ENCODE measurements at places on chromosomes 1 and 21.
A peak's percentile ranks its signal among the peaks of the same experiment; 100 is the strongest.

DNA sequence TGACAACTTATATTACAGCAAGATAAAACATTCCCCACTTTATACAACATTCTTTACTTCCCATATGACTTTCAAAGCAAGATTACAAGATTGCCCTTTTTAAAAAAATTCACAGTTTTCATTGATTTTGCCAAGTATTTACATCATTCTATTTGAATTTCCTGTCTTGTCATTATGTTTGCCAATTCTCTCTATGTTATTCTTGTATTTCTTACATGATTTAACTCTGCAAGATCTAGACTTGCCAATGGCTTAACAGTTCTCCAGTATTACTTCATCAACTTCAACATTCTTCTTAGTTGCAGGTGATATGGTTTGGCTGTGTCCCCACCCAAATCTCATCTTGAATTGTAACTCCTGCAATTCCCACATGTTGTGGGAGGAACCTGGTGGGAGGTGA is 31.6 kb downstream of the FMO4 start:
- no peak for DNase-seq

DNA sequence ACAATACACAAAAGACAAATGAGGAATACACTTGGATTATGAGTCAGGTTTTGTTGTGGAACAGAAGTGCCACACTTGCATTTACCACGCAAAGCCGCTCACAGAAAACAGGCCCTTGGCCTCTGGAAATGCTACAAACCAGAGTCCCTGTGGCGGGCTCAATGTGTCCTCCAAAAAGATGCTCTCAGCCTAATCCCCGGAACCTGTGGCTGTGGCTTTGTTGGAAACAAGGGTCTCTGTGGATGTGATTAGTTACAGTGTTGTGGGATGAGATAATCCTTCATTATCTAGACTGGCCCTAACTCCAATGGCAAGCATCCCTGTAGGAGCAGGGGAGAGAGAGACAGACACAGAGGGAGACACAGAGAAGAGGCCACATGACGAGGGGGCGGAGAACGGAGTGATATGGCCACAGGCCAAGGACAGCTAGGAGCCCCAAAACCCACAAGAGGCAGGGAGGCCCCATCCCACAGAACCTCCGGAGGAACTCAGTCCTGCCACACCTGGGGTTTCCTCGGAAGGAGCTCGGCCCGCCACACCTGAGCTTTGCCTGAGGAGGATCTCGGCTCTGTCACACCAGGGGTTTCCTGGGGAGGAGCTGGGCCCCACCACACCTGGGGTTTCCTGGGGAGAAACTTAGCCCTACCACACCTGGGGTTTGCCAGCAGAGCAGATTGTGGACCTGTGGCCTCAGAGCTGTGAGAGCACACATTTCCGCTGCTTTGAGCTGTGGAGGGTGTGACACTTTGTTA is 55.4 kb downstream of the NPHP4 start:
- DNase-seq = no peak

GRCh38 chr1:246373828-246374569 is 133.1 kb downstream of the SMYD3 start:
- DNase-seq = no peak

DNA sequence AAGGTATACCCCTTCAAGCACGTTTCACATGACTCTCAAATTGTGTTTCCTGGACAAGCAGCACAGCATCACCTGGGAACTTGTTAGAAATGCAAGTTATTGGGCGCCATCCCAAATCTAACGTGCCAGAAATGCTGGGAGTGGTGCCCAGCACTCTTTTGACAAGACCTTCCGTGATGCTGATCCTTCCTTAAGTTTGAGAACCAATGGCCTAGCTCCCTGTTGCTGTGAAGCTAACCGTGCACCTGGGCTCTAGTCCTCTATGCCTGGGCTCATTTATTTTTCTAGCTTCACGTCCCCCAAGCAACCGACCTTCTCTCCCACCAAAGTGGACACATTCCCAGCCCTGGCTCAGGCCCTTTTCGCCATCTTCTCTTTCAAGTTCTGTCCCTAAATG is 4.3 kb downstream of the BEST4 start:
- no peak for DNase-seq

DNA sequence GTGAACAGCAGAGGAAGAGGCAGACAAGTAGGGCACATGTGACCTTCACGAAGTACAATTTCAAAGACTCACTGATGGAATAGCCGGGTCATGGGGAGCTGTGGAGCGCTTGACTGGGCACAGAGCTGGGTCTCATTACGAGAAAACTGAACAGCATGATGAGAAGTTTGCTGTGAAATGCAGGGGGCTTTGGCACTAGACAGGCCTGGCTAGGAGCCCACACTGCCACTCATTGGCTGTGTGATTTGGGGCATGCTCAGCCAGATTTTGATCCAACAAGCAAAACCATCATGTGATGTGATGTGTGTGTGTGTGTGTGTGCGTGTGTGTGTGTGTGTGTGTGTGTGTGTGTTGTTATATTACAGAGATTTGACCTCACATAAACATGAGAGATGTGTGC is 4.9 kb upstream of the IFNGR2 start:
- no peak for DNase-seq

- no peak for DNase-seq
Measured at GRCh38 chr1:37152491-37152890, 118.2 kb upstream of the GRIK3 start.

DNA sequence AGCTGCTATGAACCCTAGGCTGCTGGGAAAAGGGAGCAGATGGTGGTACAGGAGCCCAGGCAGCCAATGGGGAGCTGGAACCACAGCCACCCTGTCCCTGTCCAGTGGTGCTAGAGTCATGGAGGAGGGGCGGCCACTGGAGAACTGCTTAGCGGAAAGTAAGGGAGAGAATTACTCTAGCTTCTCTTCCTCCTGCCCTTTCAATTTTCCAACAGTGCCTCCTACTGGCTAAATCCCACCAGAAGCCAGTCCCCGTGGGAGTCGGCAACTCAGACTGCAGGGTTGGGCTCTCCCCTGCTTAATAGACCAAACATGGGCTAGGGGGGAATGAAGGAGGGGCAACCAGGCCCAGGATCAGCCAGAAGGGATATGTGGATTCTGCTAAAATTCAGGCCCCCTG is 154.5 kb downstream of the ACTL8 start:
- DNase-seq = no peak

DNA sequence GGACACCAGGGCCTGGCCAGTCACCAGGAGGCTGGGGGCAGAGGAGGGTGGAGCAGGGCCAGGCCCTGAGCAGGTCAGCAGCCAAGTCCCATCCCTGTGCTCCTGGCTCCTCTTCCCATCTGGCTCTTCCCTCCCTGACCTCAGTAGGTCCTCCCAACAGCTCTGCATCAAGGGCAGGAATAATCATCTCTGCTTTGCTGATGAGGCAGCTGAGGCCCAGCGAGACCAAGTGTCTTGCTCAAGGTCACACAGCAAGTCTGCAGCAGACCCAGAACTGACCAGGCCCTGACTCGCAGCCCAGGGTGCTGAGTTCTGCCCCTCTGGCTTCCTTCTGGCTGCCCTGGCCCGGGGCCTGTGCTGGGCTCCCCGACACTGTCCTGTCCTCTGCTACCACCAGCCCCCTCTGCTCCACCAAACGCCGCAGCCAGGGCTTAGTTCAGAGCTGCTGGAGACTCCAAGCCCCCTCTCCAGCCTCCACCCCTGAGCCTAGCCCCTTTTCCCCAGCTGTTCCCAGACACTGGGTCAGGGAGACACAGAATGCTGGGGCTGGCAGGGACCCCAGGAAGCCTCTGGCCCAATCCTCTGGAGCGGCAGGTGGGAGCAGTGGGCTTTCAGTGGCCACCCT is 224.9 kb downstream of the PTPRU start:
- no peak for DNase-seq

GRCh38 chr1:168887381-168887780 is 158.4 kb upstream of the DPT start:
- no peak for DNase-seq

DNA sequence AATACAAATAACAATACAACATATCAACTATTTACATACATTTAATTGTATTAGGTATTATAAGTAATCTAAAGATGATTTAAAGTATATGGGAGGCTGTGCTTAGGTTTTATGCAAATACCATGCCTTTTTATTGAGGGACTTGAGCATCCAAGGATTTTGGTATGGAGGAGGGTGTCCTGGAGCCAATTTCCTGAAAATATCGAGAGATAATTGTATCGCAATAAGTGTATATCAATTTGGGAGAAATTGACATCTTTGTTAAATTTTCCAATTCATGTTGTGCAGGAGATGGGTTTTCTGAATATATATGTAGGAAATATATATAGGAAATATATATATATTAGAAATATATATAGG is 63.5 kb downstream of the ATP1A1 start:
- DNase-seq = no peak

DNA sequence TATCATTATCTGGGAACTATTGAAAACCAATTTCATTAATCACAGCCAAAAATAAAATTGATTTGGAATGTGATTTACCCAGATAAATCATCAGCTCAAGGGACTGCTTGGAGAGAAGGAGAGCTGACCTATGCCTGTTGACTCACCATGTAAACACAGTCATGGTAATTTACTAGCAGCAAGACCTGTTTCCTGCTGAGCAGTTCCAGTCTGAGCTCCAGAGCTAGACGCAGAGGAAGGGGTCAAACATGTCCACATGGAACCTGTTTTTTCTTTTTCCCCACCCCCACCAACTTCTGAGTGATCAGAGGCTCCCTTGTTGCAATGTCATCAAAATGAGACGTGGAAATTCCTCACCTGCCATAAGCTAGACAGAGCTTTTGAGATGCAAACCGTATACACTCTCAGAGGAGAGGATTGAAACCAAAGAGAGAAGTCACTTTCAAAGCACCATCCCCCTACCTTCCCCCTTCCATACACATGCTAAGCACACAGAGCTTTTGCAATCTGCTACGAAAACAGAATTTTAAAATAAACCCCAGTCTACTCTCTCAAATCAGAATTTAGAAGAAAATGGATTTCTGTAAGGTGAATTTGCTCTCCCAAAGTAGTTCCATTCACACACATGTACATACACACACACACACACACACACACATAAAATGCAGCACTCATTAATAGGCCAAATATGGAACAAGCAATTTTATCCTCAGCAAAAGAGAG is 55.9 kb upstream of the PTGFRN start:
- peak; percentile 30 for DNase-seq

DNA sequence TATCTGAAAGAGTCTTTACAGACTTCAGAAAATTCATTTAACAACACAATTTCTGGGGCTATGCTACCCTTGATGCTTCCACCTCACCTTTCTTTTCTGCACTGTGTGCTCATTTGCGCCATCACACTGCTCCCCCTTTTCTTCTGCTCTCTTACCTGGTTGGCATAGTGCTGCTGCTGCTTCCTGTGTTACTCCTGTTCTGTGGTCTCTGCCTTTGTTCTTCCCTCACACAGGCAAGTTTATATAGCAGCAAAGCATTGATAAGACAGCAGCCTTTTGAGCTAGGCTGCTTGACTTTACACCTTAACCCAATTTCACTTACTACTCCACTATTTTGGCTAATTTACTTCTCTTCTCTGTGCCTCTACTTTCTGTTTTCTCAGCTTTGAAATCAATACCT is 18.3 kb downstream of the SGIP1 start:
- DNase-seq = no peak

- DNase-seq = no peak
Measured at GRCh38 chr1:83509301-83509781, 489.6 kb downstream of the TTLL7 start.

GRCh38 chr1:242147096-242147976 is 148.4 kb upstream of the MAP1LC3C start:
- peak; percentile 16 for DNase-seq

GRCh38 chr1:166813508-166814223 is 25.6 kb upstream of the POGK start:
- DNase-seq = no peak

DNA sequence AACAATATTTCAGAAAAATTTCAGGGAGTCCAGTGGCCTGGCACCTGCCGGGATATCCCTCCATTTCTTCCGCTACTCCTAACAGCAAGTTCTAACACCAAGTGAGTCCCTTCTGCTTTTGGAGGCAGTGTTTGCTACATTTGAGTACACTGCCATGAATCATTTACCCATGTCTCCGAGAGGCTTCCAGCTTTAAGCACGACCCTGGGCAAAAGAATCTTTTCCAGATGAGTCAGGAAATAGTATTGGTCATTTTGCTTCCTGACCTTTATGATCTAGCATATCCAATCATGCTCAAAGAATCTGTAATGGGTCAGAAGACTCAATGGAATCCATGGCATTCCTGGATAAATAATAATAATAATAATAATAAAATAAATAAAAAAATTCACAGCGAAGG is 60.7 kb upstream of the FMN2 start:
- no peak for DNase-seq

DNA sequence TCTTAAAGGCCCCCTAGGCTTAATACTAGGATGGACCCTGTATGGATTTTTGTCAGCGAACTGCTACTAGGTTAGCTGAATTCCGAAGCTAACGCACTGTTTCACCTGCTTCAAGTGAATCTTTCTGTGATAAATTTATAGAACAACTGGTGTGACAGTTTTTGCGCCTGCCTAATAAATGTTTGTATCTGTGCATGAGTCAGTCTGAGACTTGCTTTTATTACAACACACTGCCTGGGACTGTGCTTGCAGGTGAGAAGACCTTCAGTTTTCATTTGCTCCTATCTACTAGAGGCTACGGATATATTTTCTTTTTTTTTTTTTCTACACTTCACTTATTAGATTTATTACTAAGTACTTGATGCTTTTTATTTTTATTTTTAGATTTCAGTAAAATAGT is 420.9 kb downstream of the SMYD3 start:
- DNase-seq = no peak

DNA sequence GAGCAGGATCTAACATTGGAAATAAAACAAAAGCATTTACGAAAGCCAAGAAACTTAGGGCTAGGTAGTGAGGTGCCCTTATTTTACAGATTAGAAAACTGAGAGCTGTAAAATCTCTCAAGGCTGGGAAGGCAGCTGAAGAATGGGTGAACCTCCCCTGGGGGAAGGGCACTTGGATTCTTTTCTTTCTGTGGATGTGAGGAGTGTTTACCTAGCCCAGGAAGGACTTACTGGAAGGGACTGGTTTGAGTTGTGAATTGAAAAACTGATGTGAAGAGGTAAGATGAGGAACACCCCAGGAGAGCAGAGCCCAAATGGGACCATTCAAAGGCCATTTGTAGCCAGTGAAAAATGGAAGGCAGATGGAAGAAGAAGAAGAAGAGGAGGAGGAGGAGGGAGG is 74.7 kb upstream of the NGF start:
- no peak for DNase-seq

DNA sequence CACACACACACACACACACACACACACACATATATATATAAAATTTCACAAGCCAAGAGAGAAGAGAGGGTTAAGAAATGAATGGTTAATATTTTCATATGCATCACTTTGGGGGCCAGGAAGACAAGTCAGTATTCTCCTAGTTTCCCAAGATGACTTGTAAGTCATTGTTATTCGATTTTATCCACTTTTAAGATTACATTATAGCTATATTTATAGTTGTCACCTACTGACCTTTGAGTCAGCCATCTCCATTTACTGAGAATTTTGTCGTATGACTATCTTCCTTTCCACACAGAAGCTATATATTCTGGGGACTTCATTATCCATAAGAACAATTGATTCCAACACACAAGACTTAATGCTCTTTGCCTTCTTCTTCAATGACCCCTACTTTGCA is 8.9 kb downstream of the LYST start:
- no peak for DNase-seq

GRCh38 chr1:42914092-42914627 is 44.5 kb downstream of the SLC2A1 start:
- no peak for DNase-seq

All from T47D (cell line).